ENCODE measurements at places on chromosomes 11 and 22. TPM values are rescaled to one million over a fixed set of nuclear protein-coding genes. Genes with fewer than 3 reads are reported as not detected.

GRCh38 chr22:46968359-46968740, 205.9 kb downstream of the TBC1D22A start:
- no peak for DNase-seq

- no peak for DNase-seq
Measured at GRCh38 chr22:46636221-46637002, 16.2 kb downstream of the GRAMD4 start.

The RRM1 gene
- total RNA-seq, result 128 TPM

GRCh38 chr11:13680501-13681264, 12.2 kb downstream of the FAR1 start:
- no peak for DNase-seq

DNA sequence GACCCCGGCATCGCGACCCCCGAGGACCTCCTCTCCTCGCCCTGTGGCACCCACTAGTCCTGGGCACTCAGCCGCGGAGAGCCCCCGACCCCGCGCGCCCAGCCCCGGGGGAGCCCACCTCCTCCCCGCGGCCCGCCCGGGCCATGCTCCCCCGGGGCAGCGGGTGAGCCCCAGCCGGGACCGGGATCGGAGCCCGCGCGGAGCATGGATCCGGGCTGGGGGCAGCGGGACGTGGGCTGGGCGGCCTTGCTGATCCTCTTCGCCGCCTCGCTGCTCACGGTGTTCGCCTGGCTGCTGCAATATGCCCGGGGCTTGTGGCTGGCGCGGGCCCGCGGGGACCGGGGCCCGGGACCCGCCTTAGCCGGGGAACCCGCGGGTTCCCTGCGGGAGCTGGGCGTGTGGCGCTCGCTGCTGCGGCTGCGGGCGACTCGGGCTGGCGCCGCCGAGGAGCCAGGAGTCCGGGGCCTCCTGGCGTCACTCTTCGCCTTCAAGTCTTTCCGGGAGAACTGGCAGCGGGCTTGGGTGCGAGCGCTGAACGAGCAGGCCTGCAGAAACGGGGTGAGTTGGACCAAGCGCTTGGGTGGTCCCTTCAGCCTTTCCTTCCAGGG, 498 bp downstream of the C2CD2L start:
- DNase-seq, result no peak

The FADD gene
- 49.7 TPM for total RNA-seq

The LRFN4 gene
- total RNA-seq, result 9.9 TPM

The LARGE2 gene
- total RNA-seq, result not detected

The OR8G1 gene
- under 0.01 TPM for total RNA-seq

DNA sequence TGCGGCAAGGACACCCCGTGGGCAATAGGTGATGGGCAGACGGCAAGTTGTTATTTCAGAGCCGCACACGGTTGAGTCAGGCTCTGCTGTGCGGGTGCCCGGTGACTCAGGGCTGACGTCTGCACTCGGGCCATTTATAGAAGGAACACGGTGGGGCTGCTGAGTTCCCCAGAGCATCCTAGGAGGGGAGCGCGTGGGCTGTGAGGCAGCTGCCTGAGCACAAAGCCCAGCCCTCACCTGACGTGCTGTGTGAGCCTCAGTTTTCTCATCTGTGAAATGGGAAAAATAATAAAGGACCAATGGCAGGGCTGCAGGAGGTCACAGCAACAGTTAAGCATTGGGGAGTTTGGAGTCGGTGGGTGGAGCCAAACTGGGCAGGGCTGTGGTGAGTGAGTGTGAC, 11.3 kb upstream of the RHOD start:
- DNase-seq, result peak; percentile 70

GRCh38 chr11:100152766-100153165, 534.3 kb upstream of the ARHGAP42 start:
- DNase-seq, result peak; percentile 25
